Central memory CD4-positive, alpha-beta T cell (primary cell): ENCODE measurements at places on chromosomes 7 and 10.

DNA sequence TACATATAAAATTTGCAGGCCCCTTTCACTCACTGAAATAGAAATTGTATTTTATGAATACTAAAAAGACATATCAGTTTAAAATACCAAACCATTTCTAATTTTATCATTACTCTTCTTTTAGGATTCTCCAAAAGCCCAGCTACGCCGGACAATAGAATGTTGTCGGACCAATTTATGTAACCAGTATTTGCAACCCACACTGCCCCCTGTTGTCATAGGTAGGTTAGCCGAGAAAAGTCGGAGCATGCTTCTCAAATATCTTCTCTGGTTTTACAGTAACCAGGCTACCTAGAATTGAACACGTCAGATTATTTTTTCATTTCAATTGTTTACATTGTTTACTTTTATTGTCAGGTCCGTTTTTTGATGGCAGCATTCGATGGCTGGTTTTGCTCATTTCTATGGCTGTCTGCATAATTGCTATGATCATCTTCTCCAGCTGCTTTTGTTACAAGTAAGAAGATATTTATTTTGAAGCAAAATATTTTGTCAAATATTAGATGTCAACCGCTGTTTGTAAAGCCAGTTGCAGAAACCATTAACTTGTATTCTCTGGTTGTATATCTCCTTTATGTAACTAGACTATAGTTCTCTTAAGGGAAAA, 57.6 kb downstream of the MMRN2 start:
- DNase-seq = peak; percentile 14

- DNase-seq = no peak
Observed at GRCh38 chr7:83105948-83106347, 56.7 kb downstream of the PCLO start.

GRCh38 chr10:3772361-3773171, 12.4 kb downstream of the KLF6 start:
- DNase-seq = no peak

DNA sequence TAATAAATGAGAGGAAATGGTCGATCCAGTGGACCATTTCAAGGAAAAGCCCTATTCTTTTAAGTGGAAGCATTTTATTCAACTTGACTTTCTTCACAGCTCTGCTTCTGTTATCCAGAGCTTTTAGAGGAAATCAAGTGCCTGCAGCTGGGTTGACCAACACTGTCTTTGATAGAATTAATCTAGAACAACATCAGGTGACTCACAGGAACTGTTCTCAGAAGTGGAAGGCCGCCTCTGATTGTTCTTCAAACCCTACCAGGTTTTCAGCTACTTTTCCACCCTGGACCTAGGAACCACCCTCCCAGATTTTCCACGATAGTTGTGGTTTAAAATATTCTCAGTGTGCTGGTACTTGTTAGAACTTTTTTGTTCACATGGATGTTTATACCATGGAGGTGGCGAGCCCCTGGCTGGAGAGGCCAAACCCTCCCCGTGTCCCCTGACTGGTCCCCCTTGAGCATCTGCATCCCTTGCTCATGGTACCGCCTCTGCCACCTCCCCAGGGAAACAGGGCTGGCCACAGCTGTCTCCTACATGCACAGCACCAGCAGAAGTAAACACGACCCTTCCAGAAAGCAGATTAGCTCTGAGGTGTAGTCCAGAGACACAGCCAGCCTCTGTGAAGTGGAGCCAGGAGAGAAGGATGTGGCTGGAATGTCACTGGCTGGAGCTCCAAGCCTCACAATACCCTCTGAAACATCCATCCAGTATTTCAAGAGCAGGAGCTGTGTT, 293.3 kb downstream of the USP6NL start:
- no peak for DNase-seq

GRCh38 chr10:420154-421121, 269.0 kb downstream of the DIP2C start:
- DNase-seq = no peak

GRCh38 chr7:135240441-135240840, 6.8 kb downstream of the STRA8 start:
- no peak for DNase-seq

DNA sequence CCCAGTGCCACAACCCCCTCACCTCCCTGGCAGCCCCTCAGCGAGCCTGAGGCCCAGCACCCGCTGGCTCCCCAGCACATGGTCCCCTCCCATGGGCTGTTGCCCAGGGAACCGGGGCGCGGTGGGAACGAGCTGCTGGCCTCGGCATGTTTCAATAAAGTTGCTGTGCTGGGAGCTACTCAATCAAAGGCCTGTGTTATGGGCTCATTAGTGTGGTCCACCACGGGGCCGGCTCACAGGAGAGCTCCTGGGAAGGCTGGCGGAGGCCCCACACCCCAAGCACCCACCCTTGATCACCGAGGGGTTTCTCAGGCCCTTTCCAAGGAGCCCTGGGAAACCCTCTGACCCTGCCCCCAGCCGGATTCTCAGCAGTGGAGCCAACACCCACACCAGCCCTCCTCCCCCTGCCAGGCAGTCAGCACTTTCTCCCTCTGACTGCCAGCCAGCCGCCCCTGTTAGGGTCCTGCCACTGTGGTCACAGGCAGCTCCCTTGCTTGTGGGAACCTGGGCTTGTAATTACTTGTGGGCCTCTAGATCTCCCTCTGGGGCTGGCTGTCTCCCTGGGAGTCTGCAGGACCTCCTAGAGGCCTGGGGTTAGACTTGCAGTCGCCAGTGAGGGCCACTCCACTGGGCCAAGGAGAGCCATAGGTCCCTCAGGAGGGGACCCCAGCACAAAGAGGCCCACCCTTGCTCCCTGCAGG, 24.8 kb upstream of the TRIM8 start:
- no peak for DNase-seq
